ENCODE measurements at places on chromosomes 7 and 10. TPM values are rescaled to one million over a fixed set of nuclear protein-coding genes. Genes with fewer than 3 reads are reported as not detected.

The LRRC4 gene
- not detected for total RNA-seq

The CRPPA gene
- total RNA-seq = 1.6 TPM

The RRP12 gene
- total RNA-seq = 50.3 TPM

DNA sequence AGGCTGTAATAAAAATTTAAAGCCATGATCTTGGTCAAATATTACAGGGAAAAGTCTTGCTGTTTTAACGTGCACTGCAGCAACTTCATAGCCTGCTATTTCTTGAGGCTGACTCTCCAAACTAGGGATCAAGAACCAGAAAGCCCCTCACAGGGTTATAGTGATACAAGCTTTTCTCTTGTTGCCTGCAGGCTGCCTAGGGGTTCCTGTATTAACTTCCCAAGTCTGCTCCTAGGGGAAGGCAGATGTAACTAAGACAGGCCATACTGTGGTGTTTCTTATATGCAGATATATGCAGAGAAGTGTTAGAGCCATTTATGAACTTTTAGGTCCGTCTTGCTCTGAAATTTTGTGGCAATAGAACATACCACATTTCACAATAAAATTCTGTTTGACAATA is 175.7 kb downstream of the FOXP2 start:
- no peak for DNase-seq

DNA sequence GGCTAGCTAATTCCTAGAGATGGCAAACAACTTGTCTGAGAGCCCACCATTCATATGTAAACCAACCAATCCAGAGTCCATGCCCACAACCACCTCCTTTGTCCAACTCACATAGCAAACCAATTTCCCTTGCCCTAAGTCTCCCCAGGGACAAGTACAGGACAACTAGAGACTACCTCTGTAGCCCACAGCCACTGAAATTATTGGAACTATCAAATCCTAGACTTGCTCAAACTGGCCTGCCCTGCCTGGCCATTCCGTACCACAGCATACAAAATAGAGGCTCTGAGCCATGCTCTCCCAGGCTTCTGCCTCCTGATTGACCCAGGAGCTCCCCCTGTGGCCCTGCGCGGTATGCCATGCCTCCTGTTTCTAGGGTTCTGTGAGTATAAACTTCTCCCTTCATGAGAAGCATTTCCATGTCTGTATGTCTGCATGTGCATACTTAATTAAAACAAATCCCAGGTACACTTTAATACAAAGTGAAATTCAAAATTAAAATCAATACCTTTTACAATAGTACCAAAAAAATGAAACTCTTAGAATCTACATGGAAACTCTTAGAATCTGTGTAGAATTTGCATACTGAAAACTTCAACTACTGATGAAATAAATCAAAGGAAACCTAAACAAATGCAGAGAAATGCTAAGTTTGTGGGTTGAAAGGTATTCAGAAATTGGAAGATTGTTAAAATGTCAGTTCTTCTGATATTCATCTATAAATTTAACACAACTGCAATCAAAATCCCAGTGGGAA is 4.0 kb upstream of the HECW1 start:
- peak; percentile 83 for DNase-seq

DNA sequence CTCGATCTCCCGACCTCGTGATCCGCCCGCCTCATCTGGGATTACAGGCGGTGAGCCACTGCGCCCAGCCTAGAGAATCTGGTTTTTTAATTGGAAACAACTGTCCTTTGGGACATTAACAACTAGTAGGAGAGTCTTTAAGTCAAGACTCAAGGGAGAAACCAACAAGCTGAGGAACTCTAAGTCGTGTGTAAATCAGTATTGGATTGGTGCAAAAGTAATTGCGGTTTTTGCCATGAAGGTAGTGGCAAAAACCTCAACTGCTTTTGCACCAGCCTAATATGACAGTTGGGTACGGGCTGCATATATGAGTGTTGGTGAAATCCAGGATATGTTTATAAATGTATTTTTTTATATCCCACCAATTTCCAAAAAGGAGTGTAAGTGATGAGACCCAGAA is 113.9 kb upstream of the PLXNA4 start:
- no peak for DNase-seq

DNA sequence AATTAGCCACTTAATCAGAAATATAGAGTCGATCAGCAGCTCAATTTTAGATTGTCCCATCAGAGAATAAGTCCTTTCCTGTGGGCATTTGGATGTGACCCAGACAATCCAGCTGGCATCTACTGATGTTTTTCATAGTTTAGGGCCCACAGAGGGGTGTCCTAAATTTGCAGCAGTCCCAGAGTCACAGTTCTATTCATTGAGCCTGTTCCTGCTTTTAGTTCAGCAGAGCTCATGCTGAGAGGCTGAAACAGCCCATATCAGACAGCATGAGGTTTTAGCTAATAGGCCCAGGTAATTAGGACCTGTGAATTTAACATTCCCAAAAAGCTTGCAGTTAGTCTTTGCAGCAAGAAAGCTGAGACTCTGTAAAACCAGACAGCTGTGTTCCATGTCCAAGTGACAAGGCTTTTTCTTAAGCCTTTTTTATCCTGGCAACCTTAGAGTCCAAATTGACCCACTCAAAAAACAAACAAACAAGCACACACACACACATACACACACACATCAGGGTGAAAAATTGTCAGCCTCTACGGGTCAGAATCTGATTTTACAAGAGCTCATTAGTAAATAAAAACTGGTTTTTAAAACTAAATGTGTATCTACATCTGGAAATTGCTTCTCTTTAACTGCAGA is 33.7 kb downstream of the ANKIB1 start:
- DNase-seq = no peak

DNA sequence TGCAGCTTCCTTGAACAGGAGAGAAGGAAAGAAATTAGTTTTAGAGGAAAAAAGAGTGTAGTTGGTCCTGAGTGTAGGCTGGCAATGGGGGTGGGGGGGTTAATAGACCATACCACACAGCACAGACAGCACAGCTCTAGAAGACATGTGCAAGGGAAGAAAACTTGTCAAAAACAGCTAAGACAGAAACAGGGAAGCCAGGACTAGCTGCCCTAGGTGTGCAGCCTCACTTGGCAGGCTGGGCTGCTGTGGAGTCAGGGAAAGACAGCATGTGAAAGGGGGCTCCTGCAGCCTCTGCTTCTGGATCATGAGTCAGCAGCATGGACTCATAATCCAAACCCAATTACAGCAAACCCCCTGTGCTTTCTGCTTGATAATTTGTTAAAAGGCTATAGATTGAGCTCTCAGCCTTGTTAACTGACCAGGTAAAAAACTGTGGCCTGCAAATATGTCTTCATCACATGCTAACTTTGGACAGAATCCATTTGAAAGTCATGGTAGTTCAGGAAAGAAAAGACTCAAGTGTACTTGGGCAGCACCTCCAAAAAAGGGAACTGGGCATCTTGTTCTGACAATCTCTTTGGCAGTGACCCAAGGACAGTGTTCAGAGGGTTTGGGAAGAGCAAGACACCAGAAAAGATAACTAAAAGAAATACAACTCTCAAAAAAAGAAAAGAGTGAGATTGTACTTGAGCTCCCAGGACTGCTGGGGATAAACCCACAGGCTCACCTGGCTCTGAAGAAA is 142.2 kb upstream of the VWC2 start:
- no peak for DNase-seq

DNA sequence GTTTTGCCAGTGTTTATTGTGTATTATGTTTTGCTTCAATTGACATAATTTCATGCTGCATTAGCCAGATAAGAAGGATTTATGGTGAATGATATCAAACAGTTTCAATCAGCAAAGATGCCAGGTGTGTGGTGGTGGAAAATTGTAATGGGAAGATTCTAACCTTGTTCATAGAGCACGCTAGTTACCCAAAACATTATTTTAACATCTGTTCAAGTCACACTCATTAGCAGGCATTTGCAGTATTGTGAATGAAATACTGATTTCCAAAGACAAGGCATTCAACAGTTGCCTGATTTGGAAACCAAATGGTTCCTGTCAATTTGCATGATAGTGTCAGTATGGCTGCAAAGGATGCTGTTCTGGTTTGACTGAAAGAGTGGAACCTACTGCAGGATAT is 129.7 kb downstream of the EPC1 start:
- DNase-seq = no peak

DNA sequence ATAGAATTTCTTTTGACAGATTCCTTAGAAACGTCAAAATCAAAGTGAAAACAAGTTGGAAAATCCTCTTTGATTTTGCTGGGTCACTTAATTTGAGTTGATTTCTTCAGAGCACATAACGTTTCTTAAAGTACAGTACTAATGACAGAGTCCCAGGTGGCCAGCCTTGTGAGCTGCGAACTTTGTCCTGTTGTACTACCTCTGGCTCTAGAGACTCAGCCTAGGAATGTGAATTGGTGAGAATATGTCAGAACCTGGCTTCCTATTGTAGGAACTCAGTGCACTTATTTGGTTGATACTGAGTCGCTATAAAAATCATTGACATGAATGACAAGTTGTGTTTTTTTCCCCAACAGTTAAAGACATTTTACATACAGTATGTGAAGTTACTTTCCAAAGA is 20.2 kb downstream of the SDK1 start:
- DNase-seq = no peak
